Stimulated activated CD4-positive, alpha-beta T cell treated with anti-CD3 and anti-CD28 coated beads, Interleukin-12 subunit alpha, Interleukin-12 subunit beta, amount 100 ng/mL, for 24 hours (primary cell): ENCODE measurements at places on chromosomes 5 and 9.
A peak's percentile ranks its signal among the peaks of the same experiment; 100 is the strongest.

- no peak for DNase-seq
These were observed 34.3 kb upstream of the ARL15 start for GRCh38 chr5:54344653-54345052.

DNA sequence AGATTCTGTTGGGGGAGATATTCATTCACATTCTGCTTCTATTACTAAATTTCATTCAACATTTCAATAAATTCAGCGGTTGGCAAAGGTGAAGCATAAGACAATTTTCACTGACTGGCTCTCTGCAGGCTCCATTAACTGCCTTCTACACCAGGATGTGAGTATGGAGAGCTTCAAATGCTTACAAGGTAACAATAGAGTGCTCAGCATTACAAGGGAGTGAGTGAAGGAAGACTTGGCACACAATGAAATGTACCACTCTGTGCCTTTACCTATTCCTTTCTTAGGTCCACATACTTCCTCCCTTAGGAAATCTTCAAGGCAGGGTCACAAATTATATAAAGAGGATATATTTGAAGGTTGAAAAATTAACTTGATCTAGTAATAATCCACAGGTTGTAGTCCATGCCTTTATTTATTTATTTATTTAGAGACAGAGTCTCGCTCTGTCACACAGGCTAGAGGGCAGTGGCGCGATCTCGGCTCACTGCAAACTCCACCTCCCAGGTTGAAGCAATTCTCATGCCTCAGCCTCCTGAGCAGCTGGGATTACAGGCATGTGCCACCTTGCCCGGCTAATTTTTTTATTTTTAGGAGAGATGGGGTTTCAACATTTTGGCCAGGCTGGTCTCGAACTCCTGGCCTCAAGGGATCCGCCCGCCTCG lies 76.6 kb upstream of the FAM169A start:
- no peak for DNase-seq

- DNase-seq: no peak
These were observed 17.4 kb downstream of the DNLZ start for GRCh38 chr9:136346157-136346481.

- no peak for DNase-seq
These were observed 110.4 kb upstream of the LIFR start for GRCh38 chr5:38666668-38667498.

- DNase-seq: no peak
These were observed 76.1 kb downstream of the HMHB1 start for GRCh38 chr5:143887903-143888665.

DNA sequence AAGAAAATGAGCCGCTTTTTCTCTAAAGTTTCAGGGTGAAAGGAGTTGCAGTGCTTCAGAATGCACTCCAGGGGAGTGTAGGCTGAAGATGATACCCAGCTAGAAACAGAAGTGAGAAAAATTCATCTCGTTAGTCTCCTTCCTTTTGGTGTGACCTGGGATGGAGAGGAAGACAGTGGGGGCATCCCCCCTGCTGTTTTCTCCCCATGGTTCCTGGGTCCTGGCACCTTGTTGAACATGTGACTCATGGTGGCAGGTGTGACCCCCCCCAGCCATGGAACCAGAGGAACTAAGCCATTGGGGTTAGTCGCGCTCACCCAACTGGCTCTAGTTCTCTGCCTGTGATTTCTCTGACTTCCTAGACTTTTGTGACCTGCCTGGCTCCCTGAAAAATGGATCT lies 424.6 kb downstream of the CSNK1G3 start:
- DNase-seq: no peak

DNA sequence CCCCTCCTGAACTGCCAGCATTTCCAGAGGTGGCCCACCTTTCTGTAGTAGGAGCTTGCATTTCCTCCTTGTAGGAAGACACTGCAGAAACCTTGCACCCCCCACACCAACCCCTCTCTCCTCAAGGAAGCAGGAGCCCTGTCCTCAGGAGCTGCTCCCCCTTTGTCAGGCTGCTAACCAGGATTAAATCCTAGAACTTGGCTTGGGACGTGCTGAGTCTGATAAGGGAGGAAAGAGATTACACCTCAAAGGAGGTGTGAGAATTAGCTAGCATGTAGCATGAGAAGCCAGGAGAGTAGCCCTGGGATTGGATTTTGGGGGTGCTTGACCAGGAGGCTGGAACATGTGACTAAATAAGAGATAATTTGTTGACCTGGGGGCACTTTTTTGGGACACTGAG lies 119.8 kb upstream of the ALDH1B1 start:
- DNase-seq: no peak

DNA sequence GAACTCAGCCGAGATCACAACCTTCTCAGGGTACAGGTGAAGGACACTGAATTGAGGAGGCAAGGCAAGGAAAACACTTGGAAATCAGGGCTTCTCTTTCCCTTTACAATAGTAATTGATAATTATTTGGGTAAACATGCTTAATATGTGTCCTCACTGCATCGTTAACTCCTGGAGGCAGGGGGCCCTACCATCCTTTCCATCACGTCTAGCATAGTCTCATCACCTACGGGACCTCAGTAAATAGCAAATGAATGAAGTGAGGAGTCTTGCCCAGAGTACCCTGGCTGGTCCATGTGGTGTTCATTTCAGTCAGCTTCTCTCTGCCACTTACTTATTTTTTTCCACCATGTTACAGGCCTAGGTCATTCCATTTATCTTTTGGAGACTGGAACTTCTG lies 2.3 kb downstream of the F2RL1 start:
- DNase-seq: no peak

DNA sequence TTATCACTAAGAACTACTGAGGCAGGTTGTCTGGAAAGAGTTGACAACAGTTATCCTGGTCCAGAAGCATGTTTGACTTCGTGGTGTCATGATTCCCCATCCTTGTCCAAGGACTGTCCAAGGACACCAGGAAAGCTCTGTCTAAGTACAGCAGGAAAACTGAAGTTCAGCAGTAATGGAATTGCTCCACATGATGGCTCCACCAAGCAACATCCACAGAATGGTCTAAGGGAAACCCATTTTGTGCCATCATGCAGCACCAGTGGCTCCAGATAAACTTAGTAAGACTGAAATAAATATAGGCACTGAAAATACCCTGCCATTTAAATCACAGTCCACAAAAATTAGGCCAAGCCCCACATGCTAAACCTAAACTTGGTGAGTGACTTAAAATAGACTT lies 192.8 kb downstream of the CDH18 start:
- DNase-seq: no peak

DNA sequence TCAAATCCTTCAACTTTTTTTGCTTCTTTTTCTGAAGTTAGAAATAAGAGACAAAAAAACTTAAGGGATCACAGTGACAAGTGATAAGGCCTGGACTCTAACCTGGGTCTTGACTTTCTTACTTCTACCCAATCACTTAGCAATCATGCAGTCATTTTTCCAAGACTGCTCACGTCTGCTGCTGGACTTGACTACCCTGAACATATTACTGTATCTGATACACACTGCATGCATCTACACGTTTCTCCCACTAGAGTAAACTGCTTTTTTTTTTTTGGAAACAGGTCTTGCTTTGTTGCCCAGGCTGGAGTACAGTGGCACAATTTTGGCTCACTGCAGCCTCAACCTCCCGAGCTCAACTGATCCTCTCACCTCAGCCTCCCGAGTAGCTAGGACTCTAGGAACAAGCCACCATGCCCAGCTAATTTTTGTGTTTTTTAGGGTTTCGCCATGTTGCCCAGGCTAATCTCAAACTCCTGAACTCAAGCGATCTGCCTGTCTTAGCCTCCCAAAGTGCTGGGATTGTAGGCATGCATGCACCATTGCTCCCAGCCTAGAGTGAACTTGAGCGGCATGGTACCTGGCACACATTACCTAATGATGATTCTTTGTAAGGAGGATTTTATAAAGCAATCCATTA lies 7.4 kb downstream of the PLIN2 start:
- no peak for DNase-seq

DNA sequence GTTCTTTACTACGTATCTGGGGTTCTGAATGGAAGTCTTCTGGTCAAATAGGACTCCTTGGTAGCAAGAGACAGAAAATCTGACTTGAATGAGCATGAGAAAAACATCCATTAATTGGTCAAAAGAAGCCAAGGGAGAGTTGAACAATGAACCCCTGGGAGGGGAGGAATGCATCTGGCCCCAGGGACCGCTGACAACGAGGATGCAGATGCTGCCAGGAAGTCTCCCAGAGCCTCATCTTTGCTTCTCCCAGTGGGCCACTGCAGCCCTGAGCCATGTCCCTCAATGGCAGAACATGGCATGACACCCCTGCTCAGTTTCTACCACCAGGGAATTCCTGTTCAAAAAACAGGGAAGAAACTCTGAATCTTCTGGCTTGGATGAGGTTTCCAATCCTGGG lies 50.5 kb upstream of the ICE1 start:
- DNase-seq: no peak

DNA sequence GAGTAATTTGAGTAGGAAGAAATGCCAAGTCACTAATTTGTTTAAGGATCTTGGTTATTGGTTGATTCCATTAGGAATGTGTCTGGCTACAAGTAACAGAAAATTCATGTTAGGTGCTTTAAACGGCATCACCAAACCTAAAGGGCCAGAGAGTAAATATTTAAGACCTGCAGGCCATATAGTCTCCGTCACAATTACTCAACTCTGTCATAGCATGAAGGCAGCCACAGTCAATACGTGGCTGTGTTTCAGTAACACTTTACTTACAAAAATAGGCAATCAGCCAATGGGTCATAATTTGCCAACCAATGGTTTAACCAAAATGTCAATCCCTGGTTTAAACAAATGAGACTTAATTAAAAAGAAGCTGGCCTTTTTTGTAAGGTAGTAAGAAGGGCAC lies 98.5 kb downstream of the ARL15 start:
- DNase-seq: no peak

GRCh38 chr9:23590276-23591000 lies 235.6 kb downstream of the ELAVL2 start:
- DNase-seq: no peak

DNA sequence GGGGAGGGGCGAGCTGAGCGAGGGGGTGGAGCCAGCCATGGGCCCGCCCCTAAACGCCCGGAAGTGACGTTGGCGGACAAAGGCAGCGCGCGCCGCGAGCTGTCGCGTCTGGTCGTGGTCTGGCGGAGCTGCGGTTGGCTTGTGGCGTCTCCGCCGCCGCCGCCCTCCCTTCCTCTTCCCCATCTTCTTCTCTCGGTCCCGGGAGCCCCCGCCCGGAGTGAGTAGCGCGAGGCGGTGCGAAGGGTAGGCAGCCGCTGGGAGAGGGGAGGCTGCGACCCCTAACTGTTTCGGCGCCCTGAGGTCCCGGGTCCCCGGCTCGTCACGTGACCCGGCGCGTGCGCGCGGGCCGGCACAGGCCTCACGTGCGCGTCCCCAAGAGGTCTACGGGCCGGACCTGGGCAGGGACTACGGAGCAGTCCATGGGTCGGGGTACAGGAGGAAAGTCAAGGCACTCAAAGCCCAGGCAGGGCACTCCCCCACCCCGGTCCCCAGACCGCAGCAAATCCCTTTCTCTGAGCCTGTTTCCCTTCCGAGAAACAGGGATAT lies at the start of gene NTMT1:
TSS of gene NTMT1 (plus strand) at position 85 of the 546 bp plus-strand sequence. CDS start 6,541 bp downstream, outside the sequence.
- DNase-seq: peak; percentile 83

DNA sequence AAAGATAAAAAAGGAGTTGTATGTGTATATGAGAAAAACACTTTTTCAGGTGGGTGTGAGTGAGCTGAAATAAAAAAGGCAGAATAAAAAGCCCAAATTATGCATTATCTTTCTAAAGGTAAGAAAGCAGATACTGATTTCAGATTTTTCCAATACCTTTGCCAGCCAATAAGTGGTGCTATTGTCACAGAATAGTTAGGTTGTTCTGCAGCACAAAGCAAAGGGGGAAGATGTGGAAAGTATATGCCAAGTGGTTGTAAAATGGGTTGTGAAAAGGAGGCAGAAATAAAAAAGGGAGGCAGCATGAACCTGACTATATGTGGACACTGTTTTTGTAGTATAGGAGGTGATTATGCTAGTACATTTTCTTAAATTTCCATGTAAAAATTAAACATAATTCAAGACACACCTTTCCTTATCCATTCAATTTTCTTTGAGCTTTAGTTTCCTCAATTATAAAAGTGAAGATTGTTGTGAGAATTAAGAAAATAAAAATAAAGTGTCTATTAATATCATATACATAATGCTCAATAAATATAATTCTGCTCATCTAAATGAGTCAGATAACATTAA lies 106.7 kb downstream of the SMIM15 start:
- DNase-seq: no peak

GRCh38 chr5:72488756-72489155 lies 18.5 kb downstream of the ZNF366 start:
- no peak for DNase-seq

DNA sequence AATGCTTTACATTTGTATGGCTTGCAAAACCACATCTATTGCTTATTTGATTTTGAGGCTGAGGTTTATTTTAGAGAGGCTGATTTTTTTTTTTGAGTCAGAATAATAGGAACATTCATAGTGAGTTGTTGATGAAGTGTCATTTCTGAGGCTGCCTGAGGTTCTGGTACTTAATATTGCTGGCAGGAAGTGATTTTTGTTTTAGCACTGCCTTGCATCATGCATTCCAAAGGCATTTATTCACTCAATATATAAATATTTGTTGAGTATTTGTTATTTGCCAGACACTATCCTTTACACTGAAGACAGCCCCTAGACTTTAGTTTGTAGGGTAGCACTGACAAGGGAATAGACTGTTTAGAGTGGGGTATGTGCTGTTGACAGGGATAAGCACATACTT lies 2.7 kb downstream of the RNF20 start:
- DNase-seq: no peak

DNA sequence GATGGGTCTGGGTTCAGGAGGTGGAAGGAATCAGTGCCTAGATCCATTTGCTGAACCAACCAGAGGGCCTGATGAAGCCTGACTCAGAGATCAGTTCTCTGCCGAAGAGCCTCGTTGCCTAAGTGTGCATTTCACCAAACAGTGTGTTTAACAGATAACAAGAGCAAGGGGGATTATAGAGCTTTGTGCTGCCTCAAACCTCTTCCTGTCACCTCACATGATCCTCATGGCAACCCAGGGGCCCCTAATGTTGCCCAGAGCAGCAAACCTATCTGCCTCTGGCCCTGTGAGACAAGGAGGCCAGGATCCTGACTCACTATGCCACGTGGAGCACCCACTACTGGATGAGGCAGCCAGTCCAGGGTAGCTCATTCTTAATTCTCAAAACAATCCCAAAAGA lies 66.3 kb upstream of the EPB41L4B start:
- DNase-seq: no peak

- DNase-seq: no peak
These were observed 29.9 kb upstream of the UNC5A start for GRCh38 chr5:176780176-176781053.

GRCh38 chr5:113124265-113124664 lies 147.7 kb downstream of the DCP2 start:
- no peak for DNase-seq

DNA sequence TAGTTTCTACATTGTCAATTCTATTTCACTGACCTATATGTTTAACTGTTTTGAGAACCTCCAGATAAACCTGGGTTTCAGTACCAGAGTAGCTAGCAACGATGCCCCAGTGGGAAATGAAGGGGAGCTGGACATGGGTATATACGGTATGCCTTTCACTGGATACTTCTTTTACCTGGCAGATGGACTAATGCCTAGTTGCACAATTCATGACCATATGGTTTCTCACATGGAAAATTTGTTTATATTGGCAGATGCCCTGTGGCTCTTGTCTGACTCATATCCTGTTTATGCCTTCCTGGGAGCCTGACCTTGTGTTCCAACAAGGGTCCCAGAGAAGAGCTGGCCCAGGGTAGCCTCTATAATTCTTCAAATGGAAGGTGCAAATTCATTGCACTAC lies 144.1 kb downstream of the MAT2B start:
- DNase-seq: no peak
